ENCODE measurements at places on chromosomes 4 and X.

GRCh38 chr4:174316546-174316945 is 32.8 kb downstream of the CEP44 start:
- no peak for DNase-seq

- peak; percentile 82 for DNase-seq
These were observed 712 bp downstream of the STX18 start for GRCh38 chr4:4541040-4541631.

GRCh38 chr4:105637408-105638176 is 70.9 kb downstream of the INTS12 start:
- no peak for DNase-seq

GRCh38 chrX:66164470-66164869 is 423 bp downstream of the HEPH start:
- DNase-seq: no peak

GRCh38 chr4:86482306-86483172 is 111.6 kb upstream of the PTPN13 start:
- peak; percentile 15 for DNase-seq

GRCh38 chr4:112633477-112634235 is 3.1 kb downstream of the ZGRF1 start:
- peak; percentile 70 for DNase-seq

Measured in RKO (cell line).